D721Med (cell line): ENCODE measurements at places on chromosomes 12 and 14.

DNA sequence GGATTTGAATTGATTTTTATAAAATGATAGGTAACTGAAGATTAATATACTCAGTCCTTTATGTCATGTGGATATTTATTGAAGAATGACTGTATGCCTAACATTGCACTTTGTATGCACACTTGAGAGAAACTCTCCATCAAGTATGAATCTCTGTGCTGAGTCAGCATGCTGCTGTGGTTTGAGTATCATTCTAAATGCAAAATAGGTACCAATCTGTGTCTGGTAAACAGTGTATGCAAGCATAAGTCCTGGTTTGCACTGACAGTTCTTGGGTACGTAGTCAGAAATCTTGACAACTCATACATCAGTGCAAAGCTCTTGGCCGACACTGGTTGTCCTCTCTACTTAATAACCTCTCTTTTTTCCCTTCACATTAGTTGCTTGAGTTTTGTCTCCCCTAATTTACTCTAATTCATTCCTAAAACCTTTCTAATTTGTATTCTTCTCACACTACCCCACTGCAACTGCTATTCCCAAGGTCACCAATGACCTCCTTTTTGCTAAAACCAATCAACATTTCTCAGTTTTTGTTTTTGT lies 21.8 kb downstream of the MGAT4C start:
- DNase-seq: no peak

GRCh38 chr14:21528381-21529348 lies 2.5 kb upstream of the SALL2 start:
- no peak for DNase-seq

DNA sequence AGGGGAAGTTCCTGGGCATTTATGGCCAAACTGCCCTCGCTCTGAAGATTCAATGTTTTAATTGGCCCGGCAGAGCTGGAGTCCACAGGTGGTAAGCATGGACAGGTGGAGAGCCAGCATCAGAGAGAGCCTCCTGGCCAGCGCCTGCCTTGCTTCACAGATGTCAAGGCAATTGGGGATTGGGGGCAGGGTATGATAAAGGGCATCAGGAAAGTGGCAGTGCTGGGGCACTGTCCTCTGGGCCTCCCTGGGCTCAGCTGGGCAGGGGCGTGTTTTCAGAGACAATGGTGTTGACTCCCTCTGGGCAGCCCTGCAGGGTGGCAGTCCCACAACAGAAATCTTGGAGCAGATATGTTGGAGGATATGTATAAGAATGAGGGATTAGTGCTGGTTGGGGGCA lies 237.3 kb downstream of the CACNA1C start:
- DNase-seq: no peak

DNA sequence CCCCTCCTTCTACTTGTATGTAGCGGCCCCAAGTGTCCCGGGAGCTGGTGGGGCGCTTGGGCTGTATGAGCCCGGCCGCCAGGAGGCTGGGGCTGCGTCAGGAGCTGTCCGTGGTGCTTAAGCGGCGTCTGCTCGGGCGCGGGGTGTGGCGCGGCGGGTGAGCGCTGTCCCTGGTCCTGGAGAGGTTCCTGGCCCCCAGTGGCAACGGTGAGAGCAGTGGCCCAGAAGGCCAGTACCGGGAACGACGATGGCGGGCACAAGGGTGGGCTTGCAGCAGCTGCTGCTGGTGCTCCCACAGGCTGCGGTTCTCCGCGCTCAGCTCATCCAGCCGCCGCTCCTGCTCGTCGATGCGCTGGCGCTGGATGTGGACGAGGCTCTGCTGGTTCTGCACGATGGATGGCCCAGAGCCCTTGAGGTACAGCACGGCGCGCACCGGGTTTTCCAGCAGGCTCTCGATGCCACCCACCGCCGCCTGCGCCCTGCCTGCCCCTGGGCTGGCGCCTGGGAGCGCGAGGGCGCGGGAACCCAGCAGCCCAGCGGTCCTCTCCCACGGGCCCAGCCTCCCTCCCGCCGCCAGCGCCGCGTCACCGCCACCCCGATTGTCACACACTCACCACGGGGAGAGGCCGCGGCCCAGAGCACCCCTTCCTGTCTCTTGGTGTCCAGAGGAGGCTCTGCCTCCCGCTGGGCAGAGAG lies 41.9 kb upstream of the FKBP4 start:
- no peak for DNase-seq

DNA sequence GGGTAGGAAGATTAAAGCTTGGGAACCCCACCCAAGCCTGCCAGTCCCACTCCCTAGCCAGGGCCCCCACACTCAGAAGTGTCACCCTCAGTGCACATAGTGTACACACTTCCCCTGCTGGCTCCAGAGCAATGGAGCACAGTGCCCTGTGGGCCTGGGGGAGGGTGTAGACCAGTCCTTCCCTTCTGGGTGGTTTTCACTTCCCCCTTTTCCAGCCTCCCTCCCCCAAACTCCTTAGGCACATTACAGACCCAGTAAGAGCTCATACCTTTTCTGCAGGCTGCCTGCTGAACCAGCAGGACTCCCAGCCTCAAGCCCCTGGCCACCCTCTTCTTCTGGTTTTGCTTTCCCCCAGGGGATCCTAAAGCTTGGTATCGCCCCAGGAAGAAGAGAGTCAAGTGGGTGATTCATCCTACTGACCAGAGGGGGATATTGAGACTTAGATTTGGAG lies at the start of gene ZNF385A:
Gene ZNF385A (minus strand): TSS at position 143 of the 451 bp plus-strand sequence. CDS start 219 bp downstream, outside the sequence.
- DNase-seq: no peak

GRCh38 chr14:95098984-95099599 lies 58.2 kb downstream of the DICER1 start:
- DNase-seq: no peak

DNA sequence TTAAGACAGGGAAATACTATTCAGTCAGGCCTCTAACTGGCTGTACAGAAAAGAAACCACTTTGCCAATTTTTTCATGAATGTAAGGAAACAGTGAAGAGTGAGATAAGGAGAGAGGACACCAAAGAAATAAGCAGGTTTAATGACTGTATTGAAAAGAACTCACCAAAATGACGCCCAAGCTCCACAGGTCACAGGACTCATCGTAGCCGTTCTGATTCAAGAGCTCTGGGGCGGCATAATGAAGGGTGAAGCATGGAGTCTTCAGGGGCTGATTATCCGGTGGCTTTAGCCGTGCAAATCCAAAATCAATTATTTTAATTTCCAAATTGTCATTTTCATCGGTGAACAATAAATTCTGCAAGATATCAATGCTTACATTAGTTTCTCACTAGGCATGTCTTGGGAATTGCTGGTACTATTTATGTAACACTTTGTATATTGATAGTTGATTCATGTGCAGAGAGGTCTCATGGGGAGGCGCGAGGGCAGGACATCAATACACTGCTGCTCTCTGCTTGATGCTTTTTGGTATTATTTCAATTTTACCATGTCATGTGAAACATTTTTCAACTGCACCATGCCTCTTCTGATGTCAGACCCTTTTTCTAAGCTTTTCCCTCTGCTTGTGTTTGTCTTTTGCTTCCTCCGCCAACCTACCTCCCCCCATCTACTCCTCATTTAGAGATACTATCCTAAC lies 74.2 kb upstream of the TTC7B start:
- DNase-seq: no peak

DNA sequence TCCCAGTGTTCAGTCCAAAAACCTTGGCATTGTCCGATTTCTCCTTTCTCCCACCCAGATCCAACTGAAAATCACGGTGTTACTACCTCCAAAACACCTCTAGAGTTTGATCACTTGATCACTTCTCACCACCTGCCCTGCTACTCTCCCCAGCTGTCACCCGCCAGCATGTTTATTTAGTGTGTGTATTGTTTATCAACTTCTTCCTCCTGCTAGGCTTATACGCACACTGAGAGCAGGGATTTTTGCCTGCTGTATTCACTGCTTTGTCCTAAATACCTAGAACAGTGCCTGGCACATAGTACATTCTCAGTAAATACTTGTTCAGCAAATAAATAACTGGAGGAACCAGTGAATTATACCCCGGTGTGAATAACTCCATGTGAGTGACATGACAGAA lies 5.0 kb downstream of the BDKRB1 start:
- no peak for DNase-seq

GRCh38 chr12:12946686-12947355 lies 5.1 kb downstream of the GPRC5D start:
- DNase-seq: no peak

- DNase-seq: no peak
These were observed 4.7 kb upstream of the SLC48A1 start for GRCh38 chr12:47768323-47768811.

DNA sequence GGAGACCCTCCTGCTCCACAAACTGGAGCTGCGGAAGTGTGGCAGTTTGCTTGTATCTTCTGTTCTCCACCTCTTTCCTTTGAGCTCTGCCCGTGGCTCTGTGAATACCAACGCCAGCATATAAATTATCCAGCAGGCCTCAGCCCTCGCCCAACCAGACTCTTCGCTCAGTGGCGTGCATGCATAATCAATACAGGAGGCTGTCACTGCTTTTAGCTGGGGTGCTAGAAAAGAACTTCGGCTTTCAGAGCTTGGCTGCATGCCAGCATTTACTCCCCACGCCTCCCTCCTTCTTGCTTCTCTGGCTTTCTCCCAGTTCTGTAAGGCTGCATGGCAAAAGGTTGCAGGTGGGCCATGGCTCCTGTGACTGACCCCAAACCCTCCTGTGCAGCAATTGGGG lies 26.9 kb downstream of the NRXN3 start:
- no peak for DNase-seq

GRCh38 chr12:75041472-75041871 lies 168.2 kb downstream of the KCNC2 start:
- DNase-seq: no peak

GRCh38 chr12:130881046-130881445 lies 9.2 kb downstream of the RAN start:
- DNase-seq: no peak

GRCh38 chr14:98913967-98914650 lies 357.9 kb downstream of the BCL11B start:
- no peak for DNase-seq

DNA sequence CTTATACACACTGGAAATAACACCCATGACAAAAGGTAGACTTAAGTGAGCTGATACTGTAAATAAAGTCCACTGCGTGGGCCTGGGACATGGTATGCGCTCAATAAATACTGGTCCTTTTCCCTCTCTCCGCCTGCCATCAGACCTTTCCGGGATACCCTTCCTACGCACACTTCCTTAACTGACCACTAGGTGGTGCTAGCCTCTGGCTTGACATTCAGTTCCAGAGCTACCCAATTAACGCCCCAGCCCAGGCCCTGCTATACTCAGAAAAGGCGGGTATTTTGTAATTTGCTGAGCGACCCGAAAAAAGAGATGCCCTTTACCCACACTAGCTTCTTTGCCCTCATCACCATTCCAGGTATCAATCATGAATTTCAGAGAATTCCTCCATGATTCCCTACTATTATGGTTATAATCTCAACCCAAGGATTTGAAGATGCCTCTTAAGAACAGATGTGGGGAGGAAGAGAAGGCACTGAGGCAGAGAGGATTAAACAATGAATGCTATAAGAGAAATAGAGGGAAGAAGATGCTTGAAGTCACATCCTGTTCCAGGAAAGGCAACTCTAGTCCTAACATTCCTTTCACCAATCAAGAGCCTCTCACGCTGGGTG lies 3.9 kb upstream of the LRP1 start:
- peak; percentile 38 for DNase-seq
